ENCODE measurements at places on chromosomes 5 and 9.

DNA sequence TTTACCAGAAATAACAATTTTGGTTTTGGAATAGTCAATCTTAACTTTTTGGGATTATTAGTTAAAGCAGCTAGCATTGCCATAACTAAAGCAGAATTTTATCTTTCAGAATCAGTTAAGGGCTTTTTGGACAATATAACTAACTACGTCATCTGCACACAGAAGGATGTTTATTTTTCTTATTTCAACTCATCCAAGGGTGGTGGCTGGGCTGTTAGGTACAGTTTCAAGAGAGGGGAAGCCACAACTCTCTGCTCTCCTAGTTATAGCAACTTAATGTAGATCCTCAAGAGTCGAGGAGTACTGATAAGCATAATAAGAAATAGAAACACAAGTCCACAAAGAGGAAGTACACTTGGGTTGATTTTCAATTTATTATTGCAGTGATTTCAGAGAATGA, 65.6 kb downstream of the ANKRD55 start:
- DNase-seq: no peak

- DNase-seq: no peak
Measured at GRCh38 chr9:15344191-15344590, 37.2 kb upstream of the TTC39B start.

- DNase-seq: peak; percentile 62
Measured at GRCh38 chr5:74143721-74144330, 496.7 kb downstream of the ENC1 start.

DNA sequence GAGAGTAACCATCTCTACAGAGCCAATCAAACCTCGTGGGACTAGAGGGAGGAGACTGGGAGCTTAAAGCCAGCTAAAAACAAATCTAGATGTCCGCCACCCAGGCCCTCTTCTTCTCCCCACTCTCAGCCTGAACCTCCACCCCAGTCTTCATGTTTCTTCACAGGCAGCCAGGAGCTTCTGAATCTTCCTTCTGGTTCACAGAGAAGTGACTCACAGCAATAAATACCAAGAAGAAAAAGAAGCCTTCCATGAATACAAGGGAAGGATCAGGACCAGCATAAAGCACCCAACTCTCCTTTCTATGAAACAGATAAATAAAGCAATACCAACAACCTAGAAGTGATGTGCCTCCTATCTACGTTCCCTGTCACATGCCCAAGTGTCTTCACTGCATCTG, 103.3 kb upstream of the SLIT3 start:
- no peak for DNase-seq

DNA sequence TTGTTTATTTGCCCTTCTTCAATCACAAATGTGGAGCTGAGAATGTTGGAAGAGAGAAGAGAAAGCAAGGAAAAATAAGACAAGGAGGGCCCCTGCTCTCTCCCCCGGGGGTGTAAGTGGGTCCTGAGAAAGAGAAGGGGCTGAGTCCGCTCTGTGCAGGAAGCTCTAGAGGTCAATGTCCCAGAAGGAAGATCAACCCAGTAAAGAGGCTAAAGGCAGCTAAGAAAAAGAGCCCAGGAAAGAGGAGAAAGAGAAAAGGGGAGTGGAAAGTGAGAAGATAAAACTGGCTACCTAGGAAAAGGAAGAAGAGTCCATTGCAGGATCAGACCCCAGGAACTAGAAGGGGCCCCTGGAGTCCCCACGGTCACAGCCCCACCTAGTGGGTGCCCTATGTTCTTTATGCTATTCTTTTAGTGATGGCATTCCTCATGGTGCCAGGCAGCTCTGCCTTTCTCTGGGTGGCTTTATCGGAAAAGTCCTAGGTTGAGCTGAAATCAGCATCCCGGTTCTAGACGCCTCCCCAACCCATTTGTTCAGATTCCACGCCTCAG, 583.4 kb downstream of the ACTL7B start:
- DNase-seq: peak; percentile 60

DNA sequence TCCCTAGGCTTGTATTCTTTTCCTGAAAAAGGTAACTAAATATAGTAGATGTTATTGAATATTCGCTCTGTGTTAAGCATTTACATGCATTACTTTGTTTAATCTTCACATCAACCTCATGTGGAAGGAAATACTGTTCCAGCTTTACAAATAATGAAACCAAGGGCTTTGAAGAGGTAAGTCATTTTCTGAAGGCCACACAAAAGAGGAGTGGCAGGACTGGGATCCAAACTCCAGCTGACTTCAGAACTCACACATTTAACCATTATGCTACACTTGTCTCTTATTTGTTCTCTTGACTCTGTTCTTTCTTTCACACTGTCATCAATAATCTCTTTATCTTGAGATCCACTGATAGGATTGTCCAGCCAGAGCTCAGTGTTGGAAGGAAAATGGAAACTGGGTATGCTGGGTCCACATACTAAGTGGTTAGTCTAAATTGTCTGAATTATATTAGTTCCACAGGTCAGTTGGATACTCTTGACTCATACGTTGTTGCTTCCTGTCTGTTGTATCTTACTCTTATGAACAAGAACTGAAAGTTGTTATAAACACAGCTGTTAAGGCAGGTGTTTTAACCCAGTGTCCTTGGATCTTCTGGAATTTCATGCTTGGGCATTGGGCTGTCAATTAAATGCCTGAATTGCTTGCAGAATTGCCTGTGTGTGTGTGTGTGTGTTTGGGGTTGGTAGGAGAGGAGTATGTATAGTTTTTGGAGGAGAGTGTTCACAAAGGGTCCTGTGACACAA, 65.6 kb downstream of the TLE4 start:
- DNase-seq: no peak

GRCh38 chr5:119358901-119359603, 3.2 kb downstream of the TNFAIP8 start:
- no peak for DNase-seq

GRCh38 chr5:164336276-164336675, 830.9 kb downstream of the MAT2B start:
- no peak for DNase-seq

GRCh38 chr9:27768781-27769180, 195.5 kb upstream of the C9orf72 start:
- no peak for DNase-seq

DNA sequence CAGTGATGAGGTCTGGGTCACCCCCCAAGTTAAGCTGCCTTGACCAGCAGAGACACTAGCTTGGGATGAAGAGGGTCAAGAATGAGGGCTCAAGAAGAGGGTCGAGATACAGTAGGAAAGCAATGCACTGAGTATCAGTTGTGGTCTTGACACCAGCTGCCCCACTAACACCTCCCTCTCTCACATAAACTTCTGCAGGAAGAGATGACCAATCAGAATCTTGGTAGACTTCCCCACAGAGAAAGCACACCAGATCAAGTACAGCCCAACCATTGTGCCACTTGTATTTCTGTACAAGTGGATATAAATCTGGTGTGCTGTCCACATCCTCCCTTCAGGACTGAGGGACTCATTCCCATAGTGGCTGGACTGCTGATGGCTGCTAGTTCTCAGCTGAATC, 101.2 kb upstream of the ELL2 start:
- DNase-seq: no peak

DNA sequence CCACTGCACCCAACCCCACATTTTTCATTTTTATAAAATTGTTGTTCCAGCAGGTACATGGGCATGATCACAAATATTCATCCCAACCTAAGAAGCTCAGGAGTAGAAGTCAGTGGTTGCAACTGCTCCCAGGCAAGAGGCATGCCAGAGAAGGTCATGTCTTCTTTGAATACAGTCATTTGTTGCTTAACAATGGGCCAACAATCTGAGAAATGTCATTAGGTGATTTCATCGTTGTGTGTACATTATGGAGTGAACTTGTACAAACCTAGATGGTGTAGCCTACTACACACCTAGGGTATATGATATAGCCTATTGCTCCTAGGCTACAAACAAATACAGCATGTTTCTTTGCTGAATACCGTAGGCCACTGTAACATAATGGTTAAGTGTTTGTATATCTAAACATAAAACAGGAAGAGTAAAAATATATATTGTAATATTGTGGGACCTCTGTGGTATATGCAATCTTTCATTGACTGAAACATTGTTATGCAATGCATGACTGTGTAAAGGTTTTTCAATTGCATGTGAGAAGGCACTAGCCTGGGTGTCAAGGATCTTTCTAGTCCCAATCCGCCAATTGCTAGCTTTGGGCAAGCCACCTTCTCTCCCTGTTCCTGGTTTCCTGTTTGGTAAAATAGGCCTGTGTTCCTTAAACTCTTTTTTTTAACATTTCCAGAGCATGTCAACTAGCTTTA, 27.6 kb downstream of the ATP10B start:
- DNase-seq: no peak

DNA sequence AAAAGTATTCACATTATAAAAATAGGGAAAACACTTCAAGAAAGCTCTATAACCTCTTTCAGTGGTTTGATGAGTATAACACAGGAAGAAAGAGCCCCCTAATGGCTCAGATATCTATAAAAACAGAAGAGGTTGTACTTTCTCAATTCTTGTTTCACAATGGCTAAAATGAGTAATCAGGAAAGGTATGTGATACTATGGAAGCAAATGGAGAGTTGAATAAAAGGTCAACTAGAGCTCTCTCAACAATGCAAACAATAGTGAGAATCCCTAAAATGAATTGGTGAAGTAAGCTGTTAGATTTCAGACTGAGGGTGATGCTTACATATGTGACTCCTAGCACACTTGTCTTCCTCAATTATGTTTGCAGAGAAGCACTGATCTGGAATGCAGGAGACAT, 584.6 kb upstream of the CDH18 start:
- no peak for DNase-seq

DNA sequence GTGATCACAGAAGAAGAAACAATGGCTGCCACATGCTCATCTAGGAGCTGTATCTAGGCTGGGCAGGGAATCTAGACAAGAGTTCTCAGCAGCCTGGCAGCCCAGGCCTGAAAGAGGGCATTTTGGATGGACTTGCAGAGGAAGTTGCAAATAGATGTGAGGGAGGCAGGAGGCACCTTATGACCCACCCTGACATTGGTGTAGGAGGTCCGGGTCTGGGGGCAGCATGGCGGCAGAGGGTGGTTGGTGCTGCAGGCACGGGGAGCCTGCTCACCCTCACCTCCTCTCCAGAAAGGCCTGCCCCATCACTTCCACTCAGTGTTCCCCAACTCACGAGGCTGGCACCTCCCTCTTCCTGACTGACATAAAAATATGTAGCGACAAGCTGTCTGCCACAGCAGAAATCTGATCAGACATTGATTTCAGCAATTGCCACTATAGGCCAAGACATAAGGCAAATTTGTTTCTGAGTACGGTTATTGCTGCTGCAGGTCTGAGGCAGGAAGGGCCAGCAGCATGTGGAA, 217.6 kb downstream of the PBX3 start:
- DNase-seq: no peak

DNA sequence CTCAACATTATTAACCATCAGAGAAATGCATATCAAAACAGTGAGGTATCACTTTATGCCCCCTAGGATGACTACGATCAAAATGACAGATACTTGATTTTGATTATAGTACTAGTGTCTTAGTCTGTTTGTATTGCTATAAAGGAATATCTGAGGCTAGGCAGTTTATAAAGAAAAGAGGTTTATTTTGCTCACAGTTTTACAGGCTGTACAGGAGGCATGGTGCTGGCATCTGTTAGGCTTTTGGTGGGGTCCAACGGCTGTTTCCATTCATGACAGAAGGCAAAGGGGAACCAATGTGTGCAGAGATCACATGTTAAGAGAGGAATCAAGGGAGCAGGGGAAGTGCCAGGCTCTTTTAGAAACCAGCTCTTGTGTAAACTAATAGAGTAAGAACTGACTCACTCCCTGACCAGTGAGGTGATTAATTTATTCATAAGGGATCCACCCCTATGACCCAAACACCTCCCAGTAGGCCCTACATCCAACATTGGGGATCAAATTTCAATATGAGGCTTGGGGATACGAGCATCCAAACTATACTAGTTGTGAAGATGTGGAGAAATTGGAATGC, 16.0 kb upstream of the AFF4 start:
- DNase-seq: no peak

DNA sequence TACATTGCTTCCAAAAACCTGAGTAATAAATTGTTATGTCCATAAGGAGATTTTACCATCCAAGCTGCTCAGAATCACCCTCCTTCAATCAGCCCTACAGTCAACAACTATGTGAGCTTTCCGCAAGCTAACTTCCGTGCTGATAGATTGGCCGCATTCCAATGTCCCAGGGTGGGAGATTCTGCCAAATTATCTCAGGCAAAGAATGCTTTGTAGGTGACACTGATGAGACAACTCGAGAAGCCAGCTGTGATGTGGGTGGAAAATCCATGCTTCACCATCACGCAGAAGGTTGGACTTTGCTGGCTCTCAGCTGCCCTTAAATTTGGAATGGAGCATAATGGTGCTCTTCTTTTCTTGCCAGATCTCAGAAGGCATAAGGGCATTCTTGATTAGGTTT, 44.9 kb upstream of the HCN1 start:
- DNase-seq: no peak

GRCh38 chr5:173020154-173020581, 36.0 kb upstream of the CREBRF start:
- DNase-seq: no peak

DNA sequence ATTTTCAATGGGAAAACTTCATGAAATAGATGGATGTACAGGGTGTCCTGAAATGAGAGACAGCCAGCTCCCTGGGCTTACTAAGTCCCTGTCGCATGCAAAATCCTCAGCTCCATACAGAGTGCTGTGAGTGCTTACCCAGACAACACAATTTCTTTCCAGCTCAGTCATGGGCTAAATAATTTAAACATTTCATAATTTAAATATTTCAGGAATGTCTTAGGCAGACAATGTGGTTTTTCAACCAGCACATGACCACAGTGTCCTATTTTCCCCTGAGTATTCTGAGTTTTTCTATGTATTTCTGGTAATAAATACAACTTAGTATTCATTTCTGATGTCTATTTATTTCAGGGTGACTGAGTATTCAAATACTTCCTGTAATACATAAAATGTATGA, 188.5 kb upstream of the SNX2 start:
- DNase-seq: no peak

DNA sequence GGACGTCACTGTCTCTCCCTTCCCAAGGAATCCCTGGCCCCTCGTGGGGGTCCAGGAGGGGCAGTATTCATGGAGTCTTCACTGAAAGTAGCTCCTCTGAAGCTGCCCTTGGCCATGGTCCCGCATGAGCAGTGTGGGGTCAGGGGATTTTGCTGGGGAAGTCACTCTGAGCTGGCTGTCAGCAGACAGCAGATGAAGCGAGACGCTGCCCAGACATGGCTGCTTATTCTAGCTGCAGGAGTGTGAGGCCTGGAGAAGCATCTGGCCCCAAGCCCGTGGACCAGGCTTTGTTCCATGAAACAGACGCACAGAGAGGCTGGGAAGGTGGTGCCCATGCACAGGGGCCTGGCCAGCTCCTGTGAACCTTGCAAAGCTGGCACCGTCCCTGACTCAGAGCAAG, 21.5 kb upstream of the ASS1 start:
- no peak for DNase-seq

All from mucosa of descending colon (tissue), 3 donors.